ENCODE measurements at places on chromosomes 7 and 10.
A peak's percentile ranks its signal among the peaks of the same experiment; 100 is the strongest.

DNA sequence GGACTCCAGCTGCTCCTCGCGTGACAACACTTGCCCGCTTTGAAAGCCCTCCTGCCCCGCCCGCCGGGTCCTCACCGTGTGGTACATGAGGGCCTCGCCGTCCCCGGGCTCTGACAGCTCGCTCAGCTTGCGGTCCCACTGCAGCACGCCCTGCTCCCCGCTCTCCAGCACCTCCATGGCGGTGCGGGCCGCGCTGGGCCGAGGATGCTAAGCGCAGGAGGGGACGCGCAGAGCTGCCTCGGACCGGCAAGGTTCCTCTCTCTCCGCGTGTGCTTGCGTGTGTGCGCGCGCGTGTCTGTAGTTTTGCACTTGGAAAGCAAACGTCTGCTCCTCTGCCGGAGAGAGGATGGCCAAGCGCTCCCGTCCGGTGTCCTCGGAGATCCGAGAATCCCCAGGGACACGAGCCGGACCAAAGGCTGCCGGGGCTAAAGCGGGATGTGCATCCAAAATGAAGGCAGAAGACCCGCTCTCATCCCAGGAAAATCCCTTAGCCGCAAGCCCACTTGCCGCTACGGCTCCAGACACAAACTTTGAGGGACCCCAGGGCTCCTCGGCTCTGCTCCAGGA, at the start of gene CREB3L2:
CREB3L2 (minus strand) TSS at position 558 of the 567 bp plus-strand sequence; CDS start at position 177, 381 bp downstream.
- peak; percentile 85 for DNase-seq

DNA sequence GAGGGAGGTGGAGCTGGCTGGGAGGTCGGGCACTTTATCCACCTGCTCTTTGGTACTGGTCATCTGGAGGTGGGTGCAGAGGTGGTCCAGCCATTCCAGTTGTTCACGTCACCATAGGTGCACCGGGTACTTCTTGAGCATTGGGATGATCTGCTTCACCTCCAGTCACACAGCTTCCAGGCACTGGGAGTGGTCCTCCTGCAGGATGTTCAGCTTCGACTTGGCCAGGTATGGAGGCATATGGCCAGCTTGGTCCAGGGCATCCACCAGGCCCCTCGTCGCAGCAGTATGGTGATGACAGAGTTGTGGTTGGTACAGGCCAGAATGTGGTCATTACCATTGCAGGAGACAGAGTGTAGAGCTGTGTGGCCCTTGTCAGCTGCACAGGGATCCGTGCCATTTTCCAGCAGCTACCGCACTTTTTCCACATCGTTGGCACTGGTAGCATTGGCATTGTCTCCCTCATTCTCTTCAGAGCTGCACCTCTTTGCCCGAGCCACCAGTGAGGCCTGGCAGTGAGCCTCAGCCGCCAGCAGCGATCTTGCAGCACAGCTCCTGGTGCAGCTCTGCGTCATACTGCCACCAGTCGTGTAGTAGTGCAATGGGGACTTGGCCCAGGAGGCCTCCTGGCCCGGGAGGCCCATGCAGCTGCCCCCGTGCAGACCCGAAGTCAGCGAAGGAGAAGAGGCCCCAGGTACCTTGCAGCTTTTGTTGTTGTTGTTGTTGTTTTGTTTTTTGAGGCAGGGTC, 150.9 kb downstream of the ZNF22 start:
- DNase-seq = no peak

DNA sequence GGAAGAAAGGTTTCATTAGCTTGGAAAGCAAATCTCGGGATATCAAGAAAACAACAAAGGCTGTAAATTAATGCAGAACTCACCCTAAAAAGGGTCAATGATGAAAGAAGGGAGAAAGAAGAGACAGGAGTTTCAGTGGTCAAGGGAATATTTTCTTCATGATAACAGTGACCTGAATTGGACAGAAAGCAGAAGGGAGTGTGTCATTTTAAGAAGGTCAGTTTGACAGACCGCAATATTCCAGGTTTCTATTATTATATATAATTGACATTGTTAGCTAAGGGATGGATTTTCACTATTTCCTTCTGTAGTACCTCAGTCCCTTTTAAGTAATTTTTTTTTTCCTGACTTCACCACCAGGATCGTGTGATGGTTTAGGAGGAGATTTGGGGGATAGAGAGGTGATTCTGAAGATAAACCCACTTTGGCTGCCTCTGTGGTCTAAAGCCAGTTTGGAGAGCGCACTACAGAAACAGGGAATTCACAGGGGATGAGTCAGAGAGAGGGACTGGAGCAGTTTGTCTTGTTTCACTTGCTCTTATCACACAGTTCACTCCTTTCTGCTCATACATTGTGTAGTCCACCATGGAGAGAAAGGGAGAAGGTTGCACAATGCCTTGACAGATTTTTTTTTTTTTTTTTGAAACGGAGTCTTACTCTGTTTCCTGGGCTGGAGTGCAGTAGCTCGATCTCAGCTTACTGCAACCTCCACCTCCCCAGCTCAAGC, 417.9 kb downstream of the AUTS2 start:
- DNase-seq = no peak

- DNase-seq = no peak
These were observed 81.8 kb downstream of the ADRA2A start for GRCh38 chr10:111158595-111158994.

DNA sequence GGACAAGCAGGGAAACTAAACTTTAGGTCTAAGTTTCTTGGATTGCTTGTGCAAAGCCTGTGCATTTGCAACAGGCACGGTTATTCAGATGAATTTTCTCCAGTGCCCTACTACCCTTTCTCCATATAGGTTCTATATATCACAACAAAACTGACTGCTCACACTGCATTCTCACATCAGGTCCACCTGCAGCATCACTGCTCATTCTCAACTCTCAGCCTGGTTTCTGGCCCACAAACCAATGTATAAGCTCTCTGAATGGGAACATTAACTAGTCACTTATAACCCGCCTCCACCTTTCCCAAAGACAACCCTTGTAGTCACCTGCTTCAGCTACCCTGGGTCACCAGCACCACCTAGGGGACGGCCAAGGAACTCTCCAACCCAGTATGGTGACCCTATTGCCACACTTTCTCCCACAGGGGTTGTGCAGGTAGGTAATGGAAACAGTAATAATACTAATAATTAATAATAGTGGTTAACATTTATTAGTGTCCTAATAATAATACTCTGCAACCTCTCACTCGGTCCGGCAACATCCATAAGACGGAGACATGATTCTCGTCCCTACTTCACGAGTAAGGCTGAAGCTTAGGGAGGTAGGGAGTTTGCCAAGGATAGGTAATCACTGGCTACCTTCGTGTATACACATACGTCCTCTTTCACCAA, 97.3 kb downstream of the CLEC2L start:
- peak; percentile 67 for DNase-seq

DNA sequence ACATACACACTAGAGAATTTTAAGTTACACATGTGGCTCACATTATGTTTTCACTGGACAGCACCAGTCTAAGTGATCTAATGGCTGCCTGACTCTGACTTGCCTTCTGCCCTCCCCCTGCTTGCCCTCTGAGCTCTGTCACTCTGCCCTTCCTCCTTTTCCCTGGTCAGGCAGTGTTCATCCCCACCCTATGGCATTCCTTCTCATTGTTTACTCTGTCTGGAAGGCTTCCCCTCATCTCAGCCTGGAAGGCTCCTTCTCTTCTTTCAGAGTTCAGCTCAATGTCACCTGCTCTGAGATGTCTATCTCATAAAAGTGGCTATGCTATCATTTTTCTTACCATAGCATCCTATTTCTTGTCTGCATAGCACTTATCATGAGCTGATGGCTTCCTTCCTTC, 305.7 kb downstream of the BMPER start:
- DNase-seq = no peak

- DNase-seq = no peak
These were observed 31.9 kb downstream of the HEPACAM2 start for GRCh38 chr7:93194386-93194785.

DNA sequence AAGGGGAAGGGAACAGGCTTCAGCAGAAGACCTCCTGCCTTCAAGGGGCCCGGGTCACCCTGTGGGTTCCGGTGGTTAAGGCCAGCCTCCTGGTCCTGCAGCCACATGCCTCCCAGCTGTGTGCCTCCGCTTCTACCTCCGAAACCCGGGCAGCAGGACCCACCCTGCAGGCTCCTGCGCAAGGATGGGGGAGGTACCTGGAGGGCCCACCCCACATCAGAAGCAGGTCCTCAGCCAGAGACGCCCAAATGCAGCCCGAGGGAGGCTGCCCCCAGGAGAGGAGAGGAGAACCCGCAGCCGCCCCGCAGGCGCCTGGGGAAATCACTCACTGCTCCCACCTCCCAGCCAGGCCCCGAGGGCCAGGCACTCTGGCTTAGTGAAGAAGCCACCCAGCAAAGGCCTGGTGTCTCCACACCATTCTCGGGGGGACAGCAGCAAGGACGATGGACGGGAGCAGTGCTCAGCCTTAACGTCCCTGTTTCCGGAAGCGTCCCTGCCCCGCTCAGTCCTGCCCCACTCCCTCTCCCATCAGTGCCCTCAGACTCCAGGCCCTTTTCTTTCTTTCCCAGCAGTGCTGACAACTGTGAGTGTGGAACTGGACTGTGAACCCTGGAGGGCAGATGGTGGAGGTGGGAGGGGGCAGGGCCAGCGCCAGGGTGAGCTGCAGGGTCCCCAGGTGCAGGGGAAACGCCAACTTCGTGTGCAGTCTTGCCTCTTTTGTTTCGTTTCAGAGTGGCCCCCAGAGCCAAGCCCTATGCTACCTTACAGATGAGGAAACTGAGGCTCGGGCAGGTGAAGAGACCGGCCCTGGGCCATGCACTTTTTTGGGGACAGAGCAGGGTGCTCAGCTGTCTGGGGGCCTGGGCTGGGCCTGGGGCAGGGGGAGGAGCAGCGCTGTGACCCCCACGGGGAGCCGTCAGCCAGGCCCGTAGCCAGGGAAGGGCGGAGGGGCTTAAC, 138.0 kb downstream of the FAM53B start:
- no peak for DNase-seq

DNA sequence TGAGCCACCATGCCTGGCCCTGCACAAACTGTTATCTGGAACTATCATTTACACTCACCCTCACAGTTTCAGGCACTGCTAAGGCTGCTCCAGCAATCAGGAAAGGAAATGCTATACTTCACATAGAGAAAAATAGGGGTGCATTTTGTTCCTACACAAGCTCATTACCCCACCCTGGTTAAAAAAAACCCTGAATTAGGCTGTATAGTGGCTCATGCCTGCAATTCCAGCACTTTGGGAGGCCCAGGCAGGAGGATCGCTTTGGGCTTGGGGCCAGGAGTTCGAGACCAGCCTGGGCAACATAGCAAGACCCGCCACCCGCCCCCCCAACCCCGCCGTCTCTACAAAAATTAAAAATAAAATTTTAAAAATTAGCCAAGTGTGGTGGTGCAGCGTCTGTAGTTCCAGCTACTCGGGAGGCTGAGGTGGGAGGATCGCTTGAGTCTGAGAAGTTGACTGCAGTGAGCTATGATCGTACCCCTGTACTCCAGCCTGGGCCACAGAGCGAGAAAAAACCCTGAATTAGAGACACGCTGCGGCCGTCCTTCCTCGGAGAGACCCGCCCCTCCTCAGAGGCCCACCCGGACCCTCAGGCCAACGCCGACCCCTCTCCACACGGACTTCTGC, 539 bp downstream of the PTCD1 start:
- DNase-seq = peak; percentile 44

Measured in erythroblast (primary cell).